ENCODE measurements at places on chromosomes 2 and 18. TPM values are rescaled to one million over a fixed set of nuclear protein-coding genes. Genes with fewer than 3 reads are reported as not detected.

Gene WNT10A
- total RNA-seq: 1.0 TPM

DNA sequence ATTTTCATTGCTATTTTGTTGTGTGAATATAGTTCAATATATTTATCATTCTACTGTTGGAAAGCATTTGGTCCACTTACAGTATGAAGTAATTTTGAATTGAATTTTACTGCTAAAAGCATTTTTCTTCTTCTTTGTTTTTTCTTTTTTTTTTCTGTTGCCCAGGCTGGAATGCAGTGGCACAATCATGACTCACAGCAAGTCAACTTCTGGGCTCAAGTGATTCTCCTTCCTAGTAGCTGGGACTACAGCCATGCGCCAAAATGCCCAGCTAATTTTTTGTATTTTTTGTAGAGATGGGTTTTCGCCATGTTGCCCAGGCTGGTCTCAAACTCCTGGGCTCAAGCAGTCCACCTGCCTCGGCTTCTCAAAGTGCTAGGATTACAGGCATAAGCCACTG, 2.4 kb upstream of the ETAA1 start:
- DNase-seq: no peak

DNA sequence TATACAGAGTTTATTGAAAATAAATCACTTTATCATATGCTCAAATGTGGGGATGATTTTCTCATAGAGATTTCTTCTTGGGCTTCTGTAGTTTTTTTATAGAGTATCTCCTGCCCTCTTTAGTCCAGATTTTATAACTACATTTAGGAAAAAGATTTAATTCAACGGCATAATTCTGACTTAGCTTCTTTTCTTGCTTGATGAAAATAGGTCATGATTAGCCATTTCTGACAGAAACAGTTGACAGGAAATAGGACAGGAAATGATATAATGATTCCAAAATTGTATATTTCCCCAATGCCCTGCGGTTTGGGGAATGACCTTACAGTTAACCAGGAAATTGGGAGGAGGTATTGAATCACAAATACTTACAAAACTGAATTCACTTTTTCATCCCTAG, 1531.9 kb upstream of the ACVR2A start:
- DNase-seq: no peak

GRCh38 chr2:217683106-217683870, 319.5 kb downstream of the TNS1 start:
- DNase-seq: no peak

DNA sequence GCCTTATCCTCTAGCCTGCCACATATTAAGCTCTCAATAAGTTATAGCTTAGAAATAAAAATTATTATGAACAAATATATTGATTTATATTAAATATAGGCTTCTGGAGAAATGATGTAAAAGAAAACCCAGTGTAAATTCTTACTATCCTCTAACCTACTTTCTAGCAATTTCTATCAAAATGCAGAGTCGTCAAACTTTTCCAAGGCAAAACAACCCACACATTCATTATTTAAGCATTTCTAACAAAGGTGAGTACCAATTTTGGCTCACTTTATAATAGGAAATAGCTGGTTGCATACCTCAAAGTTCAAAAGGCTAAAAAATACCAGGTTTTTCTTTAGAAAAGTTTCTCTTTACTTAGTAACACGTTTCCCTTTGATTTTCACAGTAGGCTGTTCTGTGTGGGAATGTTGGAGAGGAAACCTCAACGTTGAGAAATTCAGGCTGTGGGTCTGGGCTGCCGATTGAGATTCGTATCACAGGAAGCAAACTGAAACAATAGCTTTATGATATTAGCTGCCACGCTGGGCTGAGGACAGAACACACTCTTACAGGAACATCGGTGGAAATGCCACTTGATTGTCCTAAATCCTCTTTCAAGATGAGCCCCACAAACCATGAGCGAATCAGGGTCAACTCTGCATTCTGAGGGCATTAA, 53.0 kb downstream of the EPAS1 start:
- DNase-seq: no peak

DNA sequence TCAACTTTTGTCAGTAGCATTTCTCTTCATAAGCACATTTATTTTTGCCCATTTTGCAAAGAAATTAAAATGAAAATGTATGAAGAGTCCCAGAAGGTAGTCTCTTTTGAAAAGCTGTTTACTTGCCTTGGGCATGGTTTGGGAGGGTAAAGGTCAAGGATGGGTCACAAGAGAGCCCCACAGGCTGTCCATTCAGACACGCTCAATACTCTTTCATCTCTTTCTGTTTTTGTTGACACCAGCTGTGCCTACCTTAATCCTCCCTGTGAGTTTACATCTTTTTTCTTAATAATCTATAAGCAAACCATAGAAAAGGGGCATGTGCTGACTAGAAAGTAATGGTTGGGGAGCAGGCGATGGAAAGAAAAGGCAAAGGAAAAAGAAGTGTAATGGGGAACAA, 49.6 kb upstream of the KLF7 start:
- DNase-seq: no peak

DNA sequence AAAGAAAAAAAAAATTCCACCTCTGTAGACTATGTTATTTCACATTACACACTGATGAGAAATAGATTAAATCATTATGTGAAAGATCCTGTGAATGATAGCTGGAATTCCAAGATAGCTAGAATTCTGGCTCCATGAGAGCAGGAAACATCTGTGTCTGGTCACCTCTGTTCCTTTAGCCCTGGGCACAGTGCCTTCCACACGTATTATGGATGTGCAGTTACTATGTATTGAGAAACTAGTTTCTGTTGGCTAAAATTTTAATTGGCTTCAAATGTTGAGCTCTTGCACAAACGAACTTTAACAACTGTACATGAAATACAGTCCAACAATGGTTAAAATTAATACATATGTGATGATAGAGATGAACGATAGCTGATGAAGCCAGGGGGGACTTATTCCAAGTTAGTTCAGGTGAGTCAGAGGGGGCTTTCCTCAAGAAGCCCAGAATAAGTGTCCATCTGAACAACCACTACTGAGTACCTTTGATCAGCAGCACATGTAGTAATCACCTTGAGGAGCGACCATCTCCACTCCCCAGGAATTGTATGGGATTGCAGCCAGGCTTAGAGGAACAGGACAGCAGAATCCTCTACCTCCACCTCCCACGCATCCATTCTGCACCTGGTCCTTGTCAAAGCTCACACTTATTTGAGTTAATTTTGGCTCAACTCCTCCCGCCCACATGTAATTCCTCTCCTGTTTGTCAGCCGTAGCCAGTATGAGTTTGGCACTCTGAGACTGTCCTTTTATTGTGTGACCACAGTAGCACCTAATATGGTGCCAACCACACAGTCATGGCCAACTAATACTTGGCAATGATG, 68.6 kb downstream of the NABP1 start:
- no peak for DNase-seq

DNA sequence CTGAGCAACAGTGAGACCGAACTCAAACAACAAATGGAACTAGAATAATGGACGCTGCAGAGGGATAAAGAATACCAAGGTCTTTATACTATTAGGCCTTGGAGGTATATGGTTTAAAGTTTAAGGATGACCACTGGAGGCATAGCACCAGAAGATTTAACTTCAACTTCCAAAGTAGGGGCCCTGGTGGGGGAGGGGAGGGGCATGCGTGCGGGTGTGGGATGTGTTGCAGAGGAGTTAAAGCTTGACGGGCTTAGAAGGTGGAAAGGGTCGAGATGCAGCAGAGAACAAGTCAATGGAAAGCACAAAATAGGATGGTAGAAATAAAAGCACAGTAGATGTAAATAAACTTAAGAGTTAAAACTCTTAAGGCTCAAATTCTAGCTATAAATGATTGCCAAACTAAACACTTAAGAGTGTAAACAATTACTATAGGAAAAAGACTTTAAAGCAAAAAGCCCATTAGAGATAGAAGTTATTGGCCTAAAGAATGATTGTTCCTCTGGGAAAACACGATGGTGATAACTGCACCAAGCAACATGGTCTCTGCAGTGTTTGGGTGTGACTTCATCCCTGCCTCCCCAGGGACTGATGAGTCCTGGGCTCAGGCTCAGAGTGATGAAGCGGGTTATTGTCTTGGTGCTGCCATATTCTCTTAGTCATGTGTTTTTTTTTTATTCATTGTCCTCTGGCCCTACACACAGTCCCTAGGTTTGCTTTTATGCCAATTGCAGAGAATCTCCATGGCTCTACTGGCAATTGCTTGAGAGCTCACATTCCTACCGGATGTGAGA, 13.0 kb downstream of the RRM2 start:
- DNase-seq: no peak

- no peak for DNase-seq
Measured at GRCh38 chr2:216572582-216573578, 60.3 kb upstream of the IGFBP2 start.

- DNase-seq: no peak
Measured at GRCh38 chr18:13450289-13451212, 232.0 kb downstream of the LDLRAD4 start.

DNA sequence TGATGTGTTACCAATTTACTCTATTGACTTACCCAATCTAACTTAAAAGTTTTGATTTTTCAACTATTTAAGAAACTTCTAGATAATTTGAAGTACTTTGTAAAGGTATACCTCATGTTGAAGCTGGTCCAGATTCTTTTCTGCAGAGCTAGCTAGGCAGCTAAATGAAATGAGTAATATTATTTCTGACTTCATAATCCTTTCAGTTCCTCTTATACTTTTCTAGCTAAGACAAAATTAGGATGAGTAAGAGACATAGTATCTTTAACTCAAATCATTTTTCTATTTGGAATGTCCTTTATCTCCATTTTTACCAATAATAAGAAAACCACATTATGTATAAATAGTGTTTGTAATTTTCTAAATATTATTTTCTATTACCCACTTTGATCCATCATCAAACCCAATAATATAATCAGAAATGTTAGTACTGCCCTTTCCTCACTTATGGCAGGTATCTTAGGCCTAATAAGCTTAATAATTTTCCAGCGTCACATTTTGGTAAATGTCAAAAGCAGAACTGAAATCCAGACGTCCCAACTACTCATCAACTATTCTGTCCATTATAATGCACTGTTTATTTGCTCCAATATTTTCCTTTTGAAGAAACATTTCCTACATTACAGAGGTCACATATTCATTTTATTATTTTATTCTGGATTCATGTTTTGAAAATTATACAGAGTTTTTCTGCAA, 456.6 kb downstream of the THSD7B start:
- no peak for DNase-seq

All from CD8-positive, alpha-beta memory T cell (primary cell).